CMK (cell line): ENCODE measurements at places on chromosomes 2 and 18.

GRCh38 chr18:75107931-75108276, 101.0 kb downstream of the PTGR3 start:
- DNase-seq = no peak

DNA sequence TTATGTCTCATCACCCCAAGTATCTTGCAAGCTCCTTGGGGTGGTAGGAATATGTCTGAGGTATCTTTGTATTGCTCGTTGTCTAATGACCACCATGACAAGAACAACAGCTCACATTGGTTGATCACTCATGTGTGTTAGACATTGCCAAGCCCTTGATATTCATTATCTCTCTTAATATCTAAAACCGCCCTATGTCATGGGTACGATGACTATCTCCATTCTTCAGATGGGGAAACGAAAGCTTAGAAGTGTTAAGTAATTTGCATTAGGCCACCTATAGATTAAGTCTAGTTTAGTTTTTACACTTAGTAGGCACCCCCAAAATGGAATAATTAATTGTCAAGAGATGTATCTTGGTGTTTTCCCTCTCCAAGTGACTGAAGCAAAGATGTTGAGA, 57.0 kb downstream of the ICOS start:
- DNase-seq = no peak

DNA sequence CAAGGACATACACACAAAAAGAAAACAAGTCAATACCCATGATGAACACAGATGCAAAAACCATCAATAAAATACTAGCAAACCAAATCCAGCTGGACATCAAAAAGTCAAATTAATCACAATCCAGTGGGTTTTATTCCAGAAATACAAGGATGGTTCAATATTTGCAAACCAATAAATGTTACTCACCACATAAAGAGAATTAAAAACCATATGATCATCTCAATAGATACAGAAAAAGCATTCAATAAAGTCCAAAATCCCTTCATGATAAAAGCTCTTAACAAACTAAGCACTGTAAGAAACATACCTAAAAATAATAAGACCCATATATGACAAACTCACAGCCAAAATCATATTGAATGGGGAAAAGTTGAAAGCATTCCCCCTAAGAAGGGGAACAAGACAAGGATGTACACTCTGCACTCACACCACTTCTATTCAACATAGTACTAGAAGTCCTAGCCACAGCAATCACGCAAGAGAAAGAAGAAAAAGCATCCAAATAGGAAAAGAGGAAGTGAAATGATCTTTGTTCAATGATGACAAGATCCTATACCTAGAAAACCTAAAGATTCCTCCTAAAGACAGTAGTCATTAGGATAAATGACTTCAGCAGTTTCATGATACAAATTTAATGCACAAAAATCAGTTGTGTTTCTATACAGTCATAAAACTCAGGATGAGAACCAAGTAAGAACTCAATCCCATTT, 62.6 kb downstream of the TRAPPC8 start:
- no peak for DNase-seq

- no peak for DNase-seq
These were observed 9.7 kb downstream of the CMPK2 start for GRCh38 chr2:6855860-6856547.

- DNase-seq = no peak
These were observed 153.9 kb downstream of the SH3RF3 start for GRCh38 chr2:109282865-109283264.

- DNase-seq = no peak
These were observed 24.0 kb upstream of the COLEC12 start for GRCh38 chr18:524466-524865.

- no peak for DNase-seq
These were observed 15.2 kb upstream of the ZFP36L2 start for GRCh38 chr2:43241558-43241957.

DNA sequence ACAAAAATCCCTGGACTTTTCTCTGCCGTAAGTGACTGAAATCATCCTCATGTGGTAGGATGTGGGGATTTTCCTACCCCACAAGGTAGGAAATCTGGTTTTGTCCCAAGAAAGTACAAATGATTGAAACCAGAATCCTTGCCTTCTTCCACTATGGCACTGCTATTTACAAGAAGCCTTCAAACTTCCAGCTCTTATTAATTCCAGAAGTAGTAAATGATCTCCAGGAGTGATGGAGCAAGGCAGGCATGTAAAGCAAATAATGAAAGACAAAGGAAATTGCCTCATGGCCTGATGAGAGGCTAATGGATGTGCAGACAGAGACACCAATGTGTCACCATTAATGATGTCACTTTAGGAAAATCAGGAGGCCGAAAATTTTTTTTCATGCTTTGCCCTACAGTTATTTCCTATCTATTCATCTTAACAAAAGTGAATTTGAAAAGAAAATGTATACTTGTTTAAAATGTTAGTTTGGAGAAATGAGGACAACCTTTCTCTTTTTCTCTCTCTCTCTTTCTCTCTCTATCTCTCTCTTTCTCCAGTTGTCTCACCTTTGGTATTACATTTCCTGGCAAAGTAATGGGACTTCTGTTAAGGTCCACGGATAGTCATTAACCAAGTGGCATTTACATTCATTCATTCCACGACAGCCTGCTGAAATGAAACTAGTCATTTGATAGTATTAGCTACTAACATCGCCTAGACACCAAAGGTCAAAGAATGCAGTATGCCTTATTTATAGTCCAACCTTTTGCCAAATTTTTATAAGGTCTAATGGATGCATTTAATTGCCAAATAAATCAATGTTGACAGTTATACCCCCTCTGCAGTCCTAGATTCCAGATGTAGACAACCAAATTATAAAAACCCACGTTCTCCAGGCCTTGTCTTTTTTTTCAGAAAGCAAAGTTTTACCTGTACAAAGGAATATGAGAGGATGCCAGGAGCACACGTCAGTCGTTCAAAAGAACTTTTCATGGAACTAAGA, 5.0 kb upstream of the EVA1A start:
- DNase-seq = no peak

DNA sequence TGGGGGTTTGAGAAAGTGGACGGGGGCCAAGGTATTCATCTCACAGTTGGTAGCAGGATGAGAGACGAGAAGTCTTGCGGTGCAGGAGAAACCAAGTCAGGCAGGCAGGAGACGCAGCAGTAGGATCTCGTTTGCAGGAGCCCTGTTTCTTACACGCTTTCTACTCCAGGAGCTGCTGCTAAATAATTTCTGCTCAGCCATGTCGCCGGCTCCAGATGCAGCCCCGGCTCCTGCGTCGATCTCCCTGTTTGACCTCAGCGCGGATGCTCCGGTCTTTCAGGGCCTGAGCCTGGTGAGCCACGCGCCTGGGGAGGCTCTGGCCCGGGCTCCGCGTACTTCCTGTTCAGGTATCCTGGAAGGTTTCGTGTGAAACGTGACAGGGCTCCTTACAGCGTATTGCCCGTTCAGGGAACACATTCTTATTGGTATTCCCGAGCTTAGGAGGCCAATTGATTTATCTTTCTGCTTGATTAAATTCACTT, 494 bp downstream of the ANKZF1 start:
- DNase-seq = no peak

- DNase-seq = no peak
These were observed 61.9 kb downstream of the XRCC5 start for GRCh38 chr2:216171011-216171410.
